ENCODE measurements at places on chromosomes 11 and 22.

DNA sequence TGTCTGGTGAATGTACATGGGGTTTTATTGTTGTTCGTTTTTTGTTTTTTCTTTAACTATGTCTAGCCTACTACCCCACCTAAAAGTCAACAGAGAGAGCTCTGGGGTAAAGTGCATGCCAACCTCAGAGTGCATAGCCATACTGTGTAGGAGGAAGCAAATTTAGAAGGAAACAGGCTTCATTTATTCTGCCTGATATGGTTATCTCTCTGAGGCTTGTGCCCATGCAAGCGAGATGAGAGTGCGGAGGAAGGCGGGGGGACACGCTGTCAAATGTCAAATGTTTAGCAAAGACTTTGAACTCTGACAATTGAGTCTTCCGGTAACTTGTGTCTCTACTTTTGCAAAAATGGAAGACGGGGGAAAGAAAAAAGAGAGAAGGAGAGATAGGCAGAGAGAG is 295.5 kb downstream of the ETS1 start:
- H3K4me1 ChIP-seq = peaks cover 30% of the 10 kb centered on the region
- no peaks in the 10 kb centered on the region for H3K36me3 ChIP-seq
- H3K27me3 ChIP-seq = no peaks in the 10 kb centered on the region

- no peak overlapping the region for H3K4me3 ChIP-seq
- no peaks in the 10 kb centered on the region for H3K36me3 ChIP-seq
- H3K27ac ChIP-seq = no peak overlapping the region
- no peaks in the 10 kb centered on the region for H3K4me1 ChIP-seq
Observed at GRCh38 chr11:118068206-118068944, 8.5 kb upstream of the TMPRSS4 start.

GRCh38 chr22:19756288-19757128 is 4.1 kb upstream of the TBX1 start:
- H3K4me1 ChIP-seq = peaks cover 12% of the 10 kb centered on the region
- H3K4me3 ChIP-seq = no peak overlapping the region
- peaks cover 50% of the 10 kb centered on the region for H3K27me3 ChIP-seq
- DNase-seq = no peak

DNA sequence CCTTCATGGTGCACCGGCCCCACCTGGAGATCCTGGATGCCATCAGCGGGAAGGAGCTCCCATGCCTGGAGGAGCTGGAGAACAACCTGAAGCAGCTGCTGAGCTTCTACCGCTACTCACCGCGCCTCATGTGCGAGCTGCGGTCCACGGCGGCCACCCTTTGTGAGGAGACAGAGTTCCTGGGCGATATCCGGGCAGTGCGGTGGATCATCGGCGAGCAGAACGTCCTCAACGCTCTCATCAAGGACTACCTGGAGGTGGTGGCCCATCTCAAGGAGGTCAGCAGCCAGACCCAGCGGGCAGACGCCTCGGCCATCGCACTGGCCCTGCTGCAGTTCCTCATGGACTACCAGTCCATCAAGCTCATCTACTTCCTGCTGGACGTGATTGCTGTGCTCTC is 59.2 kb downstream of the SYT13 start:
- DNase-seq = no peak
- peaks cover 20% of the 10 kb centered on the region for H3K27me3 ChIP-seq
- H3K36me3 ChIP-seq = no peaks in the 10 kb centered on the region
- H3K27ac ChIP-seq = no peak overlapping the region
- H3K4me1 ChIP-seq = no peaks in the 10 kb centered on the region

DNA sequence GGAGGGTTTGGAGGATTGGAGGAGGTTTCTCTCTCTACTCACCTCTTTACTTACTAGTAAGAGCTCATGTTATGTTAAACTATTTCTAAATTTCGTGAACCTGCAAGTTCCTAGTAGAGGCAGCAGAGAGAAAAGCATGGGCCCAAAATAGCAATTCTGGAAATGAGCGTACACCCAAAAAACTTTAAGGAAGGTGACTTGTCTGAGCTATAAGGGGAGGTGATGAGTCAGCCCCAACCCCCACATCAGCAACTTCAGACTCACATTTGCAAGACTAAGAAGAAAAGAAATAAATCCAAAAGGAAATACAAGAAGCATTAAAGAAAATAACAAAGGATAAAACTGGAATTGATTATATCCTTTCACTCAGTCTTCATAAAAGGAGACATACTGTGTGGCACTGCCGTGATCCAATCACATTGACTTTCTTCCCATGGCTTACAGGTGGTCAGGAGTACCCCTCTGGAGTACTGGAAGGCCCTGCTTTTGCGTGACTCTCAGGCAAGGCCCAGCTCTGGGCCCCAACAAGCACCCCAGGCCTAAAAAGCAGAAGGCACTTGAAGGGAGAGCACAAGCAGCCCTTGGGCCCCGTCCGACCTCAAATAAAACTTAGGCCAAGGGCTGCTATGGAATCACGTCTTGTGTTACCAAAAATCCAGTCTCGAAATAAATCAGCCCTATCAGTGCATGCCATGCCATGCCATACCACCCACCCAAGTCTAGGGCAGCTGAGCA is 14.3 kb downstream of the PACSIN2 start:
- peaks cover 6% of the 10 kb centered on the region for H3K27me3 ChIP-seq
- peak overlapping the region; percentile 89 for H3K4me3 ChIP-seq
- peak overlapping the region; percentile 87 for H3K27ac ChIP-seq
- DNase-seq = no peak

DNA sequence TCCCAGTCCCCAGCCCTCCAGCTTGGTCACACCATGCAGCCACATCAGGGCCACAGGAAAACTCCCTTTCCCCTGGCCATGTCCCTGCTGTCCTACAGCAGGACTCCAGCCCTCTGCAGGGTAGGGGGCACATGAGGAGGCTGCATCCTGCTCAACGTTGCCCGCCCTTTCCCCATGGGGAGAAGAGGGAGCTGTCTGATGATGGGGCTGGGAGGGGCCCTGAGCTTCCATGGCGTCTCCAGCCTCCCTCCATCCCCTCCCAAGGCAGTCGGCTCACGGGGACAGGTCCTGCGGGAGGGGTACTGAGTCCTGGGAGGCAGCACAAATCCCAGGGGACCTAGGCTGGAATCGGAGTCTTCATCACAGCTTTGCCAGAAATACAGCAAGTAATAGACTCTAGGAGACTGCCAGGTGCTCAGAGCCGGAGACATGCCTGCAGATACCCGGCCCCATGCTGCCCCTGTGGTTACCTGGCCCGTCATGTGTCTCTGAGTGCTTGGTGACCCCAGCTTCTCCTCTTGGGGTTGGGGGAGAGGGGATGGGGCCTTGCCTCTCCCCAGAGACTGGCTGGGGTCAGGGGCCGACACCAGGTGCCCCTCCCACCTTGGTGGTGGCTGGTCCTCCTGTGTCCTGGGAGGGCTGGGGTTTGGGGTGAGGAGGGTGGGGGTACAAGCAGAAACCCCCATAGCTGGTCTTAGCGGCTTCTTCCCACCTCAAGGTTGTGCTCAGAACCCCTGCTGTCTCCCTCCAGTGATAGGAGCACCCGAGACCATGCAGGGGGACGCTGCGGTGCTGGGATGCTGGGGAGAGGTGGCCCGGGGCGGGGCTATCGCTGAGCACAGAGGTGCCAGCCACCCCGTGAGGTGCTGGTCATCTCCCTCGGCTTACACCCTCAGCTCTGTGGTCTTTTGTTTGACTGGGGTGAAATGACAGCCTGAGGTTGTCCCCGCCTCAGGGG is 2.3 kb downstream of the MRGPRE start:
- H3K4me1 ChIP-seq = peaks cover 13% of the 10 kb centered on the region
- no peak overlapping the region for H3K4me3 ChIP-seq
- peaks cover 22% of the 10 kb centered on the region for H3K27me3 ChIP-seq

- peaks cover 74% of the 10 kb centered on the region for H3K4me1 ChIP-seq
- peaks cover 16% of the 10 kb centered on the region for H3K36me3 ChIP-seq
- H3K27me3 ChIP-seq = peaks cover 5% of the 10 kb centered on the region
- peak overlapping the region; percentile 77 for H3K4me3 ChIP-seq
- no peak for DNase-seq
Observed at GRCh38 chr11:128716661-128717210, 22.9 kb downstream of the FLI1 start.

GRCh38 chr11:59755701-59756557 is 753 bp downstream of the STX3 start:
- H3K27ac ChIP-seq = peak overlapping the region; percentile 90
- H3K4me1 ChIP-seq = peaks cover 47% of the 10 kb centered on the region
- H3K27me3 ChIP-seq = no peaks in the 10 kb centered on the region
- DNase-seq = peak; percentile 59

- no peaks in the 10 kb centered on the region for H3K36me3 ChIP-seq
- DNase-seq = no peak
- H3K27me3 ChIP-seq = peaks cover 12% of the 10 kb centered on the region
- H3K4me3 ChIP-seq = no peak overlapping the region
- H3K27ac ChIP-seq = no peak overlapping the region
- H3K4me1 ChIP-seq = no peaks in the 10 kb centered on the region
Observed at GRCh38 chr11:1165256-1166041, 7.7 kb downstream of the MUC5AC start.

DNA sequence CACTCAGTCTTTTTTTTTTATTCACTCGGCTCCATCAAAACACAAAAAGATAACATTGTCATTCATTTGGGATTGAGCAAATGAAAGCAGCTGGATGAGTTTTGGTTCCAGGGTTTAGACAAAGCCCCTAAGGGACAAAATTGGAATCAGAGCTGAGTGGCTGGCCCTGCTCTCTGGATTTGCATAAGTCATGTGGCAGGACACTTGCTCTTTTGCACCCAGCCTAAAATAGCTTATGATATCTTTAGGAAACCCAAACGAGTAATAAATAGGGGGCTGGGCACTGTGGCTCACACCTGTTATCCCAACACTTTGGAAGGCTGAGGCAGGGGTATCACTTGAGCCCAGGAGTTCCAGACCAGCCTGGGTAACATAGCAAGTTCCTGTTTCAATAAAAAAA is 11.0 kb upstream of the TMEM121B start:
- no peak for DNase-seq
- no peaks in the 10 kb centered on the region for H3K4me1 ChIP-seq
- peaks cover 1% of the 10 kb centered on the region for H3K27me3 ChIP-seq

DNA sequence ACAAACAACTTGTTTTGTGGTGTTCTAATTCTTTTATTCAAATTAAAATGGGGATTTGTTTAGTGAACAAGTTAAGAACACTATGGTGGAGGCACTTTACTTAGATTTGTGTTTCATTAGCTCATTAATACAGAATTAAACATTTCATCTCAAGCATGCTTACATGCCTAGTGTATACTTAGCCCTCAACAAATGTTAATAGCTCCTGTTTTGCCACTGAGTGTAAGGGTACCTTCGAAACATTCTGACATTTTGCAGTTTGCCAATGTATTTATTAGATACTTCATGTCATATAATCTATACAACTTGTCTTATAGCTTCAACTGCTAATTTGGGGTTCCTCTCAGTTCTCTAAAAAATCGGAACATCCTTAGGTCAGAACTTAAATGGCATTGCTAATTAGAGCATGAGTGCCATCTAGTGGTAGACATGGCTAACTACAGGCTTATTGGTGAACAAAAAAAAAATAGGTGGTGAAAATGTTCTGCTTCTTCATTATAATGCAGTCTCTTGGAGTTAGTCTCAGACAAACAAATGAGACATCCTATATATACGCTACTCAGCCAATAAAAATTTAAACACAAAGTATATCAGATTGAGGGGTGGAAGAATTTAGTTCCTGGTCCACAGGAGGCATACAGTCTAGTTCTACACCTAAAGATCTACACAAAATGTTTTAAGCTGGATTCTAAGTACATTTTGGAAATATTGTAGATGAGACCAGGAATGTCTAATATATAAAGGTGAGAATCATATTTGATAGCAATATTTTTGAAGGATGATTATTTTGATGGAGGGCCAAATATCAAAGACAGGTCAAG is 4.9 kb upstream of the CNTN5 start:
- peak; percentile 25 for DNase-seq
- peaks cover 7% of the 10 kb centered on the region for H3K27me3 ChIP-seq
- H3K36me3 ChIP-seq = no peaks in the 10 kb centered on the region
- H3K4me3 ChIP-seq = no peak overlapping the region

DNA sequence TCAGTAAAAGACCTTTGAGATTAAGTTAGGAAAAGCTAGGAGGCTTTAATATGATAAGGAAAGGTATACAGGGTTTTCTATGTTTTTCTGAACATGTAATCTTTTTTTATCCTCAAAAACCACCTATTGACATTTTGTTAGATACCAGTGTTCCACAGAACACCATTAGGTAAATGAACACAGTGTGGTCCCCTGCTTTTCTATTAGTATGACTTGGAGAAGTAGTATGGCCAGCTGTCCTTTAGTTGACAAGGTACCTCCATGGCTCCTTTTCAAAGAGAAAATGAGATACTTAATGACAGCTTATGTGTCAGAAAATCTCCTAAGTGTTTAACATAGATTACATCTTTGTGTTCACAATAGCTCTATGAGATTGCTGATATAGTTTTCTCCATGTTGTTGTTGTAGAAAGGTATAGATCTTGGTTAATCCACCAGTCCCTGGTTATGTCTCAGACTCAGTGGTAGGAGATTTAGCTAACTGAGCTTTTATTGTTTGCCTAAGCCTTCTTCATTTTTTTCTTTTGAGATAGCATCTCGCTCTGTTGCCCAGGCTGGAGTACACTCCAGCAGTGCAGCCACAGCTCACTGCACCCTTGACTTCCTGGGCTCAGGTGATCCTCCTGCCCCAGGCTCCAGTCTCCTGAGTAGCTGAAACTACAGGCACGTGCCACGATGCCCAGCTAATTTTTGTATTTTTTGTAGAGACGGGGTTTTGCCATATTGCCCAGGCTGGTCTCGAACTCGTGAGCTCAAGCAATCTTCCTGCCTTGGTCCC is 46.0 kb downstream of the STIM1 start:
- peaks cover 1% of the 10 kb centered on the region for H3K27me3 ChIP-seq
- H3K27ac ChIP-seq = no peak overlapping the region
- peaks cover 22% of the 10 kb centered on the region for H3K4me1 ChIP-seq
- H3K4me3 ChIP-seq = no peak overlapping the region
- DNase-seq = no peak
- H3K36me3 ChIP-seq = no peaks in the 10 kb centered on the region

DNA sequence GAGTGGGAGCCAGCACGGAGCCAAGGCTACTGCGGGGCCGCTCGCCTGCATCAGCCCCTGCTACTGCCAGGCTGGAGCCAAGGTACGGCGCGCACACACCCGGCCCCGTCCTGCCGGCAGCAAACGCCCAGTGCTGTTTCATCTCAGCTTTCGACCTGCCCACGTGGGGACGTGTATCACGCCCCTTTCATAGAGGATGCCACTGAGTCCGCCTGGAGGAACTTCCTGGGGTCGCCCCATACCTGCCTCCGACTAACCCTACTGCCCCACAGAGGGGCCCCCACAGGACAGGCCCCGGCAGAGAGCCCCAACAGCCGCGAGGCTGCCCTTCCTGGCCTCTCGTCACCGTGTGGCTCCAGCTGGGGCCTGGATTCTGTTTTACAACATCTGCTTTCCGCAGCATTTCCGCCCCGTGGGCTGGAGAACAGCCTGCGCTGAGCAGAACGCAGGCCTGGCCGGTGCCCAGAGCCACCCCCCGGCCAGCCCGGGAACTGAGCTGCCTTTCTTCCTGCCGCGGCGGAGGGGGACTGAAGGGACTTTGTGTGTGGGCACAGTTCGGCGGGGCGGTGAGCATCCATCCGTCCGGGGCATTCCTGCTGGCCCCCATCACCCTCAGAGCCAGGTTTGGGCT is 22.9 kb upstream of the ARHGAP8 start:
- no peak overlapping the region for H3K27ac ChIP-seq
- peak; percentile 47 for DNase-seq
- H3K4me3 ChIP-seq = no peak overlapping the region
- peaks cover 10% of the 10 kb centered on the region for H3K4me1 ChIP-seq
- no peaks in the 10 kb centered on the region for H3K36me3 ChIP-seq
